ENCODE measurements at places on chromosomes 5 and 9. TPM values are rescaled to one million over a fixed set of nuclear protein-coding genes. Genes with fewer than 3 reads are reported as not detected.

Gene MCCC2
- 20.4 TPM for total RNA-seq

Gene CNTNAP3
- total RNA-seq: 2.8 TPM

Gene ENG
- total RNA-seq: 186 TPM

Gene SURF1
- 45.4 TPM for total RNA-seq

Gene HTR4
- not detected for total RNA-seq

Gene HTR1A
- not detected for total RNA-seq

Gene XRCC4
- 2.6 TPM for total RNA-seq

Gene SLC36A3
- total RNA-seq: not detected

Gene MAPKAP1
- total RNA-seq: 57.6 TPM

Gene TXNDC8
- not detected for total RNA-seq

Gene MSX2
- total RNA-seq: 0.23 TPM

Gene NDUFS4
- 112 TPM for total RNA-seq

Gene PAM
- total RNA-seq: 125 TPM

Gene CCL27
- total RNA-seq: not detected

Gene KIF24
- 0.70 TPM for total RNA-seq

Gene ST8SIA4
- 0.85 TPM for total RNA-seq

Gene RNF208
- total RNA-seq: not detected

Gene WDR5
- 17.9 TPM for total RNA-seq

Gene LCP2
- not detected for total RNA-seq

Gene UTP15
- 11.4 TPM for total RNA-seq

Gene PCDHB13
- 0.35 TPM for total RNA-seq

Gene PPP3R2
- not detected for total RNA-seq

Gene FOXE1
- total RNA-seq: not detected

Gene PARP8
- total RNA-seq: 0.68 TPM

Gene FYB1
- total RNA-seq: 0.09 TPM

Gene BARHL1
- total RNA-seq: not detected

Gene ANKRD18B
- total RNA-seq: not detected

Gene GGTA1
- total RNA-seq: 0.82 TPM

Gene RMRP
- 12,356 TPM for total RNA-seq

Gene SHOC1
- not detected for total RNA-seq

Gene FOXD1
- total RNA-seq: 8.9 TPM

Gene SPINK13
- total RNA-seq: not detected

Gene SOX30
- total RNA-seq: not detected

Gene C9orf153
- not detected for total RNA-seq

Gene AGXT2
- total RNA-seq: not detected

Gene CNTNAP3B
- total RNA-seq: 4.8 TPM

Gene KIF4B
- not detected for total RNA-seq

Gene GPBP1
- total RNA-seq: 35.4 TPM

Gene ANXA6
- 341 TPM for total RNA-seq
